ENCODE measurements at places on chromosomes 2 and 18. TPM values are rescaled to one million over a fixed set of nuclear protein-coding genes. Genes with fewer than 3 reads are reported as not detected.

DGUOK gene
- total RNA-seq = 75.6 TPM

- no peak for DNase-seq
Observed at GRCh38 chr2:38164881-38165280, 88.9 kb upstream of the CYP1B1 start.

CRACDL gene
- 0.20 TPM for total RNA-seq

DNA sequence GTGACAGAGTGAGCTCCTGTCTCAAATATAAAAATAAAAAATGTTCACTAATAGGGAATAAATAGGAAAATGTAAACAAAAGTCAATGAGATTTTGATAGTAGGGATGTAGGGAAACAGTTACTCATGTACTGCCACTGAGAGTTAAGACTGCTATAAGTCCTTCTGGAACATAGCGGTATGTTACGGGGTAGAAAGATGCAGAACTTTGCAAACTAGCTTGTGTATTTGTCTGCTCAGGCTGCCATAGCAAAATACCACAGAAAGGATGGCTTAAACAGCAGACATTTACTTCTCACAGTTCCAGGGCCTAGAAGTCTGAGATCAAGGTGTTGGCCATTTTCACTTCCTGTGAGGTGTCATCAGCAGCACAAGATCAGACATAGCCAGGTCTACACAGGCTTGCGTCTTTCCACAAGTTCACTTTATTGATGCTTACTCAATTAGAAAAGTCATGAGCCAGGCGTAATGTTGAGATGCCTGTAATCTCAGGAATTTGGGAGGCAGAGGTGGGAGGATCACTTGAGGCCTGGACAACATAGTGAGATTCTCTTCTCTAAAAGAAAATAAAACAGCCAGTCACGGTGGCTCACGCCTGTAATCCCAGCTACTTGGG is 8.8 kb downstream of the TXNDC2 start:
- no peak for DNase-seq

DNA sequence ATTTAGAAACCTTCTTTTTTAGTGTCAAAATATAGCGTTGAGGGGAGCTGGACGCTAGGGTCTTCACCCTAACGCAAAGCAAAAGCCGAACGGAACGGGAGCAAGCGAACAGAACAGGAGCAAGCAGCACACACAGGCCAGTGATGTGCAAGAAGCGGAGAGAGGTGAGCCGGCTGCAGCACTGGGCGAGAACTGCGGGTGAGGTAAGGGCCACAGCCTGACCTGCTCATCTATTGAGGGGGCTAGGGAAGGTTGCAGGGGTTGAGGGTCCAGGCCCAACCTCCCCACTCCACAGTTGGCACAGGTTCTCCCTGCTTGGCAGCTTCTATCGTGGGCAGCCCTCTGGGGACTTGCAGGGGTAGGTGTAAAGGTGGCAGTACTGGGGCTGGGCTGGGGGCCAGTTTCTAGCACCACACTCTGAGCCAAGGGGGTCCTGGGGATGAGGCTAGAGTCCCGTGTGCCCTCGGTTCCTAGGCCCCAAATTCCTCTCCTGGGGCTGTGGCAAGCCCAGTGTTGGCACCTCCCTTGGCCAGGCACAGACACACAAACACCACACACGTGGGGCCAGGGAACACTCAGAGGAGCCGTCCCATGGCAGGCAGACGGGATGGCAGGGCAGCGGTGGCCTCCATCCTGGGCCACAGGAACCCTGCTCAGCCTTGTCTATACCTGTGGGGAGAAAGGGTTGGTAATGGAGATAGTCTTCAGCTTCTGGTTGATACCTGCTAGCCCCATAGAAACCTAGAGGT is 1.2 kb upstream of the ABCB6 start:
- DNase-seq = no peak

SERPINE2 gene
- total RNA-seq = 7.9 TPM

- no peak for DNase-seq
Observed at GRCh38 chr2:133476931-133477615, 91.2 kb downstream of the NCKAP5 start.
